ENCODE measurements at places on chromosomes 5 and 9.

- DNase-seq = no peak
Measured at GRCh38 chr5:93800988-93801811, 59.8 kb upstream of the POU5F2 start.

- DNase-seq = no peak
Measured at GRCh38 chr5:53313145-53313544, 167.3 kb upstream of the FST start.

DNA sequence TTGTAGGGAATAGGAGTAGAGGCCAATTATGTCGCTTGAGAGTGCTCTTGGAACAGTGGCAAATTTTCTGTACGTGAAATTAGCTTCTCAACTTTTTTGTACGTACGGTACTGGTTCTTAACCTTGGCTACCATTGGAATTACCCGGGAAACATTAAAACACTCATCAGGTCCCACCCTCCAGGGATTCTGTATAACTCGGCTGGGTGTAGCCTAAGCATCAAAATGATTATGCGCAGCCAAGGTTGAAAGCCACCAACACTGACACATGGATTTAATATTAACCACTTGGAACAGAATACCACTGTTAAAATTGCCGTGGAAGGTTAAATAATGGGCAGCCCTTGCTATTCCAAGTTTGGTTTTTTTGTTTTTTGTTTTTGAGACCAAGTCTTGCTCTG, 17.4 kb downstream of the DNAJA1 start:
- no peak for DNase-seq

GRCh38 chr5:139426203-139426885, 13.0 kb downstream of the DNAJC18 start:
- DNase-seq = no peak

DNA sequence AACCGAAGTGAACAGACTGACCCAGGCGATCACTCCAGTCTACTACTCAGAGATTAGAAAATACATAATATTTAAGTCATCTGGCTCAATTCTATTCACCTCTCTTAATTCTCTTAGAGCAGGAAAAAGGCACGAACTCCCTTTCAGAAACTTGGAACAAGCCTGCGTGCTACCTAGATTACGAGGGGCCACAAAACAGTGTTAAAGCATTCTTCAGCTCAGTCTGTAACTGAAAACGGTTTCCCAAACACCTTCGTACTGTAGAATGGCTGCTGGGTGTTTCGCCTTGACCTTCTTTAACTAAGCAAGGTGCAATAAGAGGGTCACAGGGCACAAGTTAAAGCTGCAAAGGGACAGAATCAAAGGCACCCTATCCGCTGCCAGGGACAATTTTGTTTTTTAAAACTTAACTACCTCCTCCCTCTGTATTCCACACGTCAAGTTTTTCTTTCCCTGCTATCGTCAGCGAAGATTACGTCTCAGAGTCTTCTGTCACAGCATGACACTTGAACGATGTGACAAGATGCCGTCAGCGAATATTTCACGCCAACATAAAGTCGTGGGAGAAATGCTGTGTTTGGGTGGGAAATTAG, 687 bp downstream of the LYSMD3 start:
- no peak for DNase-seq

GRCh38 chr9:130017076-130017475, 25.9 kb downstream of the FNBP1 start:
- no peak for DNase-seq

- DNase-seq = peak; percentile 7
Measured at GRCh38 chr9:109745335-109746283, 34.4 kb upstream of the PALM2AKAP2 start.

DNA sequence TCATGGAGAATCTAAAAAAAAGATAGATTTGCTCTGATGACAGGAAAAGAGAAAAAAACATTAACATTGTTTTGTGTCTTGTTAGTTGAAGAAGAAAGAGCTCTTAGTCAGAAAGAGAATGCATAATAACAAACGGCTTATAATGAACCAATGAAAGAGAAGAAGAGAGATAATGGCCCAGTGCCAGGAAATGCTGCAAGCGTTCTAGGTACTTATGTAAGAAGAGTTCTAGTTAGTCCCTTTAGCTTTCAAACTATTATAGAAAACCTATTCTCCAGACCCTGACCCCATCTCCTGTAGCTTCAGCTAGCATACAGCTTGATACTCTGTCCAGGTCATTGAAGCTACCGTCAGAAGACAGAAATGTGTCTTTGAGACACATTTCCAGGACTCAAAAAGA, 70.2 kb downstream of the FBXL17 start:
- DNase-seq = no peak

DNA sequence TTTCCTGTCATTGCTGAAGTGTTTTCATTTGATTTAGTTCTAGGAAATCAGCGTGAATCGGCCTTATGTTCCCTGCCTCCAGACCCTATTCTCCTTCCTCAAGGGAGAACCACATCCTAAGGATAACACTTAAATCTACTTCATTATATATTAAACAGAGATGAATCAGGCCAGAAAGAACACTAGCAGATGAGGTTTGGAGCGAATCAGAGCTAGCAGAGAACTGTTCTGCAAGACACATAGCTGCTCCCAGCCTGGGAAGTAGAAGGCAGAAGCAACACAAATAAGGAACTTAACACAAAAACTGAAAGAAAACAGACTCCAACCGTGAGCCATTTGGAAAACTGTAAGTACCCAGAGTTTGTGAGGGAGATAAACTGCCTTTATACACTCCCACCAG, 718.2 kb downstream of the SEMA5A start:
- no peak for DNase-seq

- no peak for DNase-seq
Measured at GRCh38 chr5:175387144-175387543, 56.8 kb downstream of the DRD1 start.

- DNase-seq = no peak
Measured at GRCh38 chr5:54148067-54148845, 162.1 kb downstream of the ARL15 start.

- no peak for DNase-seq
Measured at GRCh38 chr9:80188579-80188978, 616.8 kb downstream of the TLE4 start.

GRCh38 chr9:135612437-135612836, 26.9 kb downstream of the GLT6D1 start:
- no peak for DNase-seq

DNA sequence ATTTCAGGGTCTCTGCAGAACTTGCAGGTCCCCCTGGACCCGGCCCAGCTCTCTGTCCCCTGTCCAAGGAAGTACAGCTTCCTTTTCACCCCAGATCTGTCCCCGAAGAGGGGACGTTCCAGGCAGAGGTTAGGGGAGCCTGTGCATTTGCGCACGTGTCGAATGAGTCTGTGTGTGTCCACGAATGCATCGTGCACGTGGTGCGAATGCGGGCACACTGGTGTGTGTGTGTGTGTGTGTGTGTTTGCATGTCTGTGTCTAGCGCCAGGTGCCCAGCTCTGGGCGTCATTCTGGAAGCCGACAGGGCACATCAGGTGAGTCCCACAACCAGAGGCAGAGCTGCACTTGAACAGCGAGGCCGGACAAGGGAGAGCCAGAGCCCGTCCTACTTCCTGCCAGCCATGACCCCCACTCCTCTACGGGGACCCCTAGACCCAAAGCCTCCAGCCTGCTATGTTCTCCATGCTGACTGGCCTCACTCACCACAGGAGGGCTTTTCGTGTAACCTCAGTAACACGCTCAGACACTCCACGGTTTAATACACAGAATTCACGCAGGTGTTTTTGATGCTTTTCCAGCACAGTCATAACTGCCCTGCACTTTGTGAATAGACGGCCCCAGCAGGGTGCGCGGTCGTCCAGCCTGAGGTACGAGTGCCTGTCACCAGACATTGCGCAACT, 41.3 kb upstream of the CACNA1B start:
- no peak for DNase-seq
